EH (cell line): ENCODE measurements at places on chromosomes 16 and 17.
A peak's percentile ranks its signal among the peaks of the same experiment; 100 is the strongest.

GRCh38 chr17:80839970-80840369, 151.7 kb upstream of the CHMP6 start:
- DNase-seq: no peak

- no peak for DNase-seq
Measured at GRCh38 chr16:55592306-55592705, 25.8 kb downstream of the CAPNS2 start.

DNA sequence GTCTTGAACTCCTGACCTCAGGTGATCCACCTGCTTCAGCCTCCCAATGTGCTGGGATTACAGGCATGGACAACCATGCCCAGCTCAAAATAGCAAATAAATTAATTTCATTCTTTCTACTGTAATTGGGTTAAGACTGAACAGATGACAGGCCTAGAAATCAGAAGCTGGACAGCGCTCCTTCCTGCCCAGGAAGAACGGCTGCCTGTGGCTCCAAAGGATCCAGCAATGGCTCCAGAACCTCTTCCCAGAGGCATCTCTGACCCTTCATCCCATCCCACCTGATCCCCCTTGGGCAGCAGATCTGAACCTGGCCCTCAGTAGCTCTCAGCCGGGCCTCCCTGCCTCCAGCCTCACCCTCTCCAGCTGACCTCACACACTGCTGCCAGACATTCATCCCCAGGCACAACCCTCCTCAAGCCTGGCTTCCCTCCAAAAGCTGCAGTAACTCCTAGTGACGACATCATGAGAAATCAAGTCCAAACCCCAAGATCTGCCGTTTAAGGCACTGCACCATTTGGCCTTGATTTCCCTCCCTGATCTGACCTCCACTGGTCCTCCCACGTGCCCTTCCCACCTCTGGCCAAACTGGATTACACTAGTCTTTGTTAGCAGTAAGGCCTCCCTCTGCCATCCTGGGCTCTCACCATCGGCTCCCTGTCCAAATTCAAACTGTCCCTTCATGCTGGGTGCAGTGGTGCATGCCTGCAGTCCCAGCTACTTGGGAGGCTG, 3.1 kb upstream of the MIF4GD start:
- peak; percentile 73 for DNase-seq

GRCh38 chr16:10539236-10539635, 41.2 kb downstream of the EMP2 start:
- DNase-seq: no peak

- peak; percentile 88 for DNase-seq
Measured at GRCh38 chr17:56777859-56778258, 55.9 kb downstream of the C17orf67 start.

GRCh38 chr16:75589306-75589705, 23.1 kb downstream of the GABARAPL2 start:
- DNase-seq: no peak

- no peak for DNase-seq
Measured at GRCh38 chr16:11474617-11475291, 112.0 kb downstream of the LITAF start.

- no peak for DNase-seq
Measured at GRCh38 chr16:10892782-10893318, 15.8 kb downstream of the CIITA start.

DNA sequence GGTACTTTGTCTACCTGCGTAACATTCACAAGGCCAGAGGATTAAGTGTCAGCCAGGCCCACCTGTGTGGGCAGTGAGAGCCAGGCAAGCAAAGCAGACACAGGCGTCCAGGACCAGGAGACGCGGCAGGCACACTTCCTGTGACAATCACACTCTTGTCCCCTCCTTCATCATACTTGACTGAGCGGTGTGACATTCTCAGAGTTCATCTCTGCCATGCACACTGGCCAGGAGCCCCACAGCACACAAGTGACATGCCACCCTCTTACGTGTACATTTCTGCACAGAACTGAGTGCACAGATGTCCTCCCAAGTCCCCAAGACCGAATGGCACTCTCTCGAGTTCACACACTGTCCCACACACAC, 8.7 kb downstream of the PPP1R9B start:
- no peak for DNase-seq
